ENCODE measurements at places on chromosomes 2 and 18. TPM values are rescaled to one million over a fixed set of nuclear protein-coding genes. Genes with fewer than 3 reads are reported as not detected.

DNA sequence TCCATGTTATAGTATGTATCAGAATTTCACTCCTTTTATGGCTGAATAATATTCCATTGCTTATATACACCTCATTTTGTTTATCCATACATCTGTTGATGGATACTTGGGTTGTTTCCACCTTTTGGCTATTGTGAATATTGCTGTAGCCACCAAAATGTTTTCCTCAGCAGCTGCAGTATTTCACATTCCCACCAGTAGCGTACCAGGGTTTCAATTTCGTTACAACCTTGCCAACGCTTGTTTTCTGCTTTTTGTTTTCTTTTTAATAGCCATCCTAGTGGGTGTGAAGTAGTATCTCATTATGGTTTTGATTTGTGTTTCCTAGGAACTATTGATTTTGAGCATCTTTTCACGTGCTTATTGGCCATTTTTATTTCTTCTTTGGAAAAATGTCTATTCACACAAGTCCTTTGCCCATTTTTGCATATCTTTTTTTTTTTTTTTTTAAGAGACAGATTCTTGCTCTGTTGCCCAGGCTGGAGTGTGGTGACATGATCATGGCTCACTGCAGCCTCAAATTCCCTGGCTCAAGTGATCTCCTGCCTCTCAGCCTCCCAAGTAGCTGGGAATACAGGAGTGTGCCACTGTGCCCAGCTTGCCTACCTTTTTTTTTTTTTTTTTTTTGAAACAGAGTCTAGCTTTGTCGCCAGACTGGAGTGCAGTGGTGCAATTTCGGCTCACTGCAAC lies 14.2 kb downstream of the UBXN2A start:
- no peak for ATAC-seq

Gene CPLX4
- total RNA-seq: not detected

GRCh38 chr2:98801286-98801685 lies 70.4 kb upstream of the MGAT4A start:
- ATAC-seq: no peak

- no peak for ATAC-seq
Measured at GRCh38 chr2:91477731-91478672, 2786.5 kb downstream of the RPIA start.

DNA sequence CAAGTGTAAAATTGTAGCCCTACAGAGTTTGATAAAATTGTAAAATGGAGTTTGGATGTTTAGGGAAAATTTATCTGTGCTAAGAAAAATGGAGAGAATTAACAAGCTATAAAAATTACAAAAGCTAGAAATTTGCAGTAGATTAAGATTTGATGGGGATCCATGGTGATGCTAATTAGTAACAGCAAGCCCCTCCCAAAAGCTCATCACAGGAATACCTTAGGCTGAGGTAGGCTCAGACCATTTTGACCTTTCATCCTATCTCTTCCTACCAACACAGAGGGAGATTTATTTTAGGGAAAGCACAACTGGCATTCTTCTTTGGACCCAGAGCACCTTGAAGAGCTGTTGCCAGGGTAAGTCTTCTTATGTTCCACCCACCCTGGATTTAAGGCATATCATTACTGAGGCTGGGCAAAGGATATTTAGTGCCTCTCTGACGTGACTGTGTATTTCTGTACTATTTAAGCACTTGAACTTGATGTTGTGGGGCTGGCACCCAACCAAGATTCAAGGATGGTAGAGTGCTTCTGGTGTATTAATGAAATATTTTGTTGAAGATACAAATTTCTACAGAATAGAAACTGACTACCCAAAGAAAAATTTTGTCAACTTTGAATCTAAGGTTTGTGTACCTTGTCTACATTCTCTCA lies 70.8 kb upstream of the SLC39A10 start:
- ATAC-seq: no peak

Gene MYOM1
- total RNA-seq: 14.8 TPM

DNA sequence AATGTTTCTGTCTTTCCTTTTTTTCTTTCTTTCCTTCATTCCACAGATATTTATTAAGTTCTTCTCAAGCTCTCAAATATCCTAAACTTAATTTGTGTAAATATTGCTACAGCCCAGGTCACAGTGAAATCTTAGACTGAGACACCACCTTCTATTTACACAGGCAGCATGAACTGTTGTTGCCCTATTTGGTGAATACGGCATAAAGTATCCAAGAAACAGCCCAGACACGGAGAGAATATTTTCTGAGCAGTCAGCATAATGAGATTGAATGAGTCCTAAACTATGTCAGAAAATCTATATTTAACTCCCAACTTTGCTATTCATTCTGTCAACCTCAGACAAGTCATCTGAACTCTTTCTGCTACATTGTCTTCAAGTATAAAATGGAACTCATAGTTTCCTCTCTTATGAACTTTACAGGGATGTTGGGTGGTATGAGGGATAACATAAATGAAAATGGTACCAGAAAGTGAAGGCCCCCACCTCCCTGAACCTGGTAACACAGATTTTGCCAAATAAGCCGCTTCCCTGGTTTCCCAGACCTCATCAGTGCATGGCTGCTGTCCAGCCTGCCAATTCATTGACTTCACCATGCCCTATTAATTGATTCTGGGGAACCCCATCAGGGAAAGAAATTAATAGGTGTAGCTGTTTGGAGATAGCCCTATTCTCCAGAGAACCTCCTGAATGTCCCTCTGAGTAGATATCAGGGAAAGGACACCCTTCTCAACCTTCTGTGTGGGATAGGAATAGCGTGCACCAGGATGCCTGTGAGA lies 235.9 kb downstream of the SETBP1 start:
- ATAC-seq: no peak

Gene TMEM150A
- 26.9 TPM for total RNA-seq

Gene IL36G
- total RNA-seq: not detected

DNA sequence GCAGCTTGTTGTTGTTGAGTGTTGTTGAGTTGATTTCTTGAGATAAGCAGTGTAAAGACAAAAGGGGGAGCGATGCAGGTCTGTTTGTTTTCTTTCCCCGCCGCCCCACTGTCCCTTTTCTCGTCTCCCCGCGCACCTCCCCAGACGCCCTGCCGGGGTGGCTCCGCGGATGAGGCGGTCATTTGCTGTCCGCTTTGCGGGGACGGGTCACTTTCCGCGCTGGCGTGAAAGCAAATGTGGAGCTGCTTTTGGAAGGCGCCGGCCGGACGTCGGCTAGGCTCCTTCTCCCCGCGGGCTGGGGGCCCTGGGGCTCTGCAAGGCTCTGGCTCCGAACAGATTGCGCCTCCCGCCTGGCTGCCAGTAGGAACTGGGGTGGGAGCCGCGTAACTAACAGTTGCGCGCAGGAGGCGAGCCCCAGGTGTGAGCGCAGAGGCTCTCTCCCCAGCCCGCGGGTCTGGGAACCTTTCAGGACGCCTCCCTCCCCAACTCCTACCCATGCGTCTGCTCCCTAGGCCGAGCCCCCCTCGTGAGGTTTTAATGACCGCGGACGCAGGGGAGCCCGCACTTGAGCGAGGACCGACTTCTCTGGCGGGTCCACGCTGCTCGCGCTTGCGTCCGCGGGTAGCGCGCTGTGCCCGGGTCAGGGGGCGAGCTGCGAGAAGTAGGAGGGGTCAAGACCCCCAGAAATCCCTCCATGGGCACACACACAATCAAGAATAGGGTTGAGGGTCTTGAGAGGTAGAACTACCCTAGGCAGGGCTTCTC lies 146.6 kb downstream of the MEIS1 start:
- peak; percentile 56 for ATAC-seq

Gene RAB17
- total RNA-seq: 0.81 TPM

Gene NPC1
- total RNA-seq: 63.2 TPM

Gene MTIF2
- total RNA-seq: 21.6 TPM

Measured in gastroesophageal sphincter (tissue), 4 donors.